Choroid plexus epithelial cell (primary cell): ENCODE measurements at places on chromosomes 3 and 15.
A peak's percentile ranks its signal among the peaks of the same experiment; 100 is the strongest.

GRCh38 chr3:194083637-194084224 is 52.2 kb upstream of the HES1 start:
- DNase-seq: peak; percentile 38

DNA sequence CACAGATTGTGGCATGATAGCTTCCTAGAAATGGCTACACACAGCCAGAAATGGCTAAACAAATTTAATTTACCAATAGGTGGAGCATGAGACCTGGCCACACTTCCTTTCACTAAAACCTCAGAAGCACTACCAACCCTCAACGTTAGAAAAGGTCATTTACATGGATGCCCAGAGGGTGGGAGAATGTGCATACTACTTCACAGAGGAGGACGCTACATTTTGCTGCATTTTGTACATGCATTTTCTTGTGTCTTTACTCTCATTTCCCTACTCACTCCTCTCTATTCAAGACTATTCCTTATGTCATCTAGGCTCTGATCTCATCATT is 40.1 kb downstream of the C2CD4B start:
- no peak for DNase-seq

- DNase-seq: no peak
Observed at GRCh38 chr15:49361370-49361769, 61.7 kb upstream of the FGF7 start.

- DNase-seq: peak; percentile 79
Observed at GRCh38 chr3:67706934-67707333, 52.5 kb upstream of the SUCLG2 start.

DNA sequence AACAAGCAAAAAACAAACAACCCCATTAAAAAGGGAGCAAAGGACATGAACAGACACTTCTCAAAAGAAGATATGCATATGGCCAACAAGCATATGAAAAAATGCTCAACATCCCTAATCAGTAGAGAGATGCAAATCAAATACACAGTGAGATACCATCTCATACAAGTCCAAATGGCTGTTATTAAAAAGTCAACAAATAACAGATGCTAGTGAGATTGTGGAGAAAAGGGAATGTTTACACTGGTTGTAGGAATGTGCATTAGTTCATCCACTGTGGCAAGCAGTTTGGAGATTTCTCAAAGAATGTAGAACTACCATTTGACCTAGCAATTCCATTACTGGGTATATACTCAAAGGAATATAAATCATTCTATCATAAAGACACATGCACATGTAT is 44.5 kb downstream of the RIOX2 start:
- peak; percentile 70 for DNase-seq

GRCh38 chr15:73993211-73993994 is 1.1 kb upstream of the PML start:
- DNase-seq: no peak

DNA sequence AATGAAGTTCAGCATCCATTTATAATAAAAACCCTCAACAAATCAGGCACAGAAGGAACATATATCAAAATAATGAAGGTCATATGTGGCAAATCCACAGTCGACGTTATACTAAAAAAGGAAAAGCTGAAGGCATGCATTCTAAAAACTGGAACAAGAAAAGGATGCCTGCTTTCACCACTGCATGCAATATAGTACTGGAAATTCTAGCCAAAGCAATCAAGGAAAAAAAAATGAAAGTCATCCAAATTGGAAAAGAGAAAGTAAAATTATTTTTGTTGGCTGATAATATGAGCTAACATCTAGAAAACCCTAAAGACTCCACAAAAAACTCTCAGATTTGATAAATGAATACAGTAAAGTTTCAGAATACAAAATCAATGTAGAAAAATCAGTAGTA is 1123.2 kb downstream of the TBL1XR1 start:
- DNase-seq: no peak

GRCh38 chr3:58463181-58463941 is 28.5 kb upstream of the KCTD6 start:
- peak; percentile 87 for DNase-seq

- no peak for DNase-seq
Observed at GRCh38 chr3:160886421-160886820, 130.4 kb downstream of the PPM1L start.

- no peak for DNase-seq
Observed at GRCh38 chr3:182276512-182276911, 516.8 kb upstream of the ATP11B start.

GRCh38 chr15:84892786-84893307 is 8.4 kb downstream of the SLC28A1 start:
- no peak for DNase-seq

- DNase-seq: peak; percentile 82
Observed at GRCh38 chr3:154060238-154061000, 60.8 kb upstream of the ARHGEF26 start.

DNA sequence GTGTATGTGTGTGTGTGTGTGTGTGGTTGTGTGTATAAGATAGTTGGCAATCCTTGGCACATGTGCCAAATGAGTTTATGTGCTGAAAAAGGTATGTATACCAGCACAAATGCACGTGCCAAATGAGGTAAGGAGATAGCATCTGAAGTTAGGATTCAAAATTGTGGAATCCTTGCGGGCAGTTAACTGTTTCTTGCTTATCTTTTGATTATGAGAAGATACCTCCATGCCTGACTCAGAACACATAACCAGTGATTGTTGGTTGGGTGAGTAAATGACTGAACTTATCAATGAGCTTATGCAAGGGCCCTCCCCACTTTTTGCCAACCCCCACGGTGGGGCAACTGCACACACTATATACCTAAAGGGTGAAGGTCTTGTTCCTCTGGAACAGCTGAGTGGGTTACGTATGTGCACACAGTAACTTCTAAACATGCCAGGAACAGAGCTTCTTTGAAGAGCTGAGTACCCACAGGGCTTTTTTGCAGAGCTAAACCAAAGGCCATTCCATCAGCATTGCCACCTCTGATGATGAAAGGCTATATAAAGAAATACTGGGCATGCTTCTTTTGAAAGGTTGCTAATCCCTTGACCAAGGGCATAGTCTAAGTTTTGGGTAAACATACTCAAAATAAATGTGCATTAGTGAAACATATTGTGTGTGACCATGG is 60.1 kb downstream of the MEIS2 start:
- no peak for DNase-seq

GRCh38 chr3:3305084-3305483 is 125.6 kb upstream of the CRBN start:
- no peak for DNase-seq

DNA sequence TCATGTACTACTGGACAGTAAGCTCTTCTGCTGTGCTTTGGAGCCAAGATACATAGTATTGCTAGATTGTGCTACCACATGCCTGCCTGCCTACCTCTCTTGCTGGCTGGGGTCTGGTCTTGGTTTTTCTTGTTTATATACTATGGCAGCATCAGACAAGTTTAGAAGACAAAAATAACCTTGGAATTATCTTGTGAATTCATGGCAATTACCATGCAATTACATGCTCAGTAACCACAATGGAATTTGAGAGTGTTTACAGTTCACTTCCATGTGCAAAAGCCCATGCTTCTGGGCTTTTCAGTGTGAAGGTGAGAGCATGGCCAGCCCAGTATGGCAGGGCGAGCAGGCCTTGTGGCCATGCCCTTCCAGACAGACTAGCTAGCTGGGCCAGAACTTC is 48.0 kb upstream of the C15orf61 start:
- DNase-seq: peak; percentile 36

DNA sequence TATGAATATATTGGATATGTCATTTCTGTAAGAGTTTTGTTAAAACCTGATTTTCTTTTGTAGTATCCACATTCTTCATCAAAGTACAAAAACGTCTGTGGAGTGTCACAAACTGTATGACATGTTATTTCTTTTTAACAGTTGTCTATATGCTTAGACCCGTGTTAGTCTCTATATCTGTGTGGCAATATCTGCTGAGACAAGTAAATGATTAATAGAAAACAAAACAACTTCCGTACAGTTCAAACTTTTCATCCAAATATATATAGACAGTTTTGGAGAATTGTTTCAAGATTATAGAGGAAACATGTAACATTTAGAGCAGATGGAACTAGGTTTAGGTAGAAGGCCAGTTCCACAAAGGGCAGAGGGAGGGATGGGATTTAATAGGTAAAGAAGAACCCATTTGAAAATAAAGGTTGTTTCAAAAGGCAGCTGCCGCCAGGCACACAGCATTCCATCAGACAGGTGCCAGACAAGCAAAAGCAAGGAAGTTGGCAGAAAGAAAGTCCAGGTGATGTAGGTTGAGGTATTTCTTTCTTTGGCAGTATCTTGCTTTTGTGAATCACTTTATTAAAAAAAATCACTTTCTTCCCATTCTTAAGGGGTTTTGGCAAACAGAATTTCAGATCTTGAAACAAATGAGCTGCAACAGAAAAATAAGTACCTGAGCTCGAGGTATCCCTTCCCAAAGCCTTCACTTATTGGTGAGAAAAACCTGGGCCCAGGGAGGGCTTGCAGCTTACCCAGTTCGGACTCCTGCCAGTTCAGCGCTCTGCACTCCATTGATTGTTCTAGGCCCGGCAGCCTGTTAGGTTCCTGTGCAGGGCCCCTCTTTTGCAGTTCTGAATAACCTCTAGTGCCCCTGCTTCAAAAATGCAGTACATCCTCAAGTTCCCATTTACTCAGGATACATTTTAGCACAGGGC is 49.0 kb downstream of the LRRN1 start:
- DNase-seq: no peak

DNA sequence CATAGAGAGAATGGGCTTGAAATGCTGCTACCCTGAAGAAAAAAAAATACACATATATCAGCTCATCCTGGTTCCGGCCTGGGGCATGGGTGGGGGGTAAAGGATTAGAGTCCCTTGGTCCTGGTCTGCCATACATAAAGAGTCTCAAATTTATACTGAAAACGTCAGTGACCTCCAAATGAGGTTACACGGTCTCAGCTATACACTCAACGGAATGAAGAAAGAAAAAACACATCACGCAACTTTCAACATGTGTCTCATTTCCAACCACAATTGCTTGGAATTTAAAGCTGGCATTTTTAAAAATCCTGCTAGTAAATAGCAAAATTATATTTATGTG is 612.8 kb downstream of the MCTP2 start:
- DNase-seq: no peak

DNA sequence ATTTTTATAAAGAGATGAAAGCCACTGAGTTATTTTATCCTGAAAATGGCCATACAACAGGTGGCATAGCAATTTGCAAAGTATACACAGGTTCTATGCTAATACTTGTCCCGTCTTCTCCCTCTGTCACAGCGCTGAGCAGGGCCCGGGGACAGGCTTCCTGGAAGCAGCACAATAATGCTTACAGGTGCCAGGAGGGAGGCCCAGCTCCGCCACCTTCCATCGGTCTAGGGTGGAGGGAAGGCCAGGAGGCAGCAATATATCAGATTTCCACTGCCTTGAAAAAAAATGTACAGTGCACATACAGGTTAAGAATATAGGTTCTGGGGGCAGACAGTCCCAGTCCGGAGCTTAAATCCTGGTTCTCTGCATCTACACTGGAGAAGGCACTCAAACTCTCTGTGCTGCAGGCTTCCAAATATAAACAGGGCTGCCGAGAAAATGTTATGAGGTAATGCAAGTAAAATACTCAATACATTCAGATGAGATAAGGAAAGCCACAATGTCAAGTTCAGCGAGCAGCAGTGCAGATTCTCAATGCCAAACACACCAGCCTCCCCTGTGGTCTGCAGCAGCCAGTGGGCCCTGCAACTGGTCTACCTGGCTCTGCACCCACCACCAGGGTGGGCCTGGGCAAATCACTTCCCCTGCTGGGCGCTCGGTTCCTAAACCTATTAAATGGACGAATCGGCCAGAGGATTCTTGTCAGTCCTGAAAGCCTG is 189.6 kb downstream of the XXYLT1 start:
- DNase-seq: peak; percentile 76

DNA sequence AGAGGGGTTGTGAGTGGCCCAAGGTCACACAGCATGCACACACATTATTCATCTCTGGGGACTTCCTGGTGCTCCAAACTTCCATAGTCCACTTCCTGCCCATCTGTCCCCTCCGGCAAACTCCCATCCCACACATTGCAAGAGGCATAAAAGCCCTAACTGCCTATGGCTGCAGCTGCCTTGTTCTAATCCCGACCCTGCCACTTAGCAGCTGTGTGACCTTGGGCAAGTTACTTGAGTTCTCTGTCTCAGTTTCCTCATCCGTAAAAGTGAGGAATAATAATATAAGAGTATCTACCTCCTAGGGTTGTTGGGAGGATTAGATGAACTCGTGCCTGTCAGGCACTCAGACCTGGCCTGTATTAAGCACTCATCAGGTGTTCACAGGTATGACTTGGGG is 84.2 kb downstream of the SMAD6 start:
- DNase-seq: no peak

DNA sequence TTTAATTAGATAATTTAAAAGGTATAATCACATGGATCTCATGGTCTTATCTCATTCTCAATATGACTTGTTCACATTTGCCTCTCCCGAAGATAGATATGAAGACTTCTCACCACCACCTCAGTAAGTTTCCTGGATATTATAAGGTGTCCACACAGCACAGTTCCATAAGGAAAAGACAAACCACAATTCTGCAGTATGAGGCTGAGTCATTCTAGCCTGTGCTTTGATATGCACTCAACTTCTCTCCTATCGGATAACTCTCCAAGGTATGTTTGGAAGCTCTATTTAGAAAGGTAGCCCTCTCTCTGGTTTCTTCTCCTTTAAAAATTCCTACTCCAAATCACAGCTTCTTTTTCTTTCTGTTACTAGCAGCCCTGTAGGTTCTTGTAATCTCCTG is 612.8 kb downstream of the ZPLD1 start:
- DNase-seq: no peak

DNA sequence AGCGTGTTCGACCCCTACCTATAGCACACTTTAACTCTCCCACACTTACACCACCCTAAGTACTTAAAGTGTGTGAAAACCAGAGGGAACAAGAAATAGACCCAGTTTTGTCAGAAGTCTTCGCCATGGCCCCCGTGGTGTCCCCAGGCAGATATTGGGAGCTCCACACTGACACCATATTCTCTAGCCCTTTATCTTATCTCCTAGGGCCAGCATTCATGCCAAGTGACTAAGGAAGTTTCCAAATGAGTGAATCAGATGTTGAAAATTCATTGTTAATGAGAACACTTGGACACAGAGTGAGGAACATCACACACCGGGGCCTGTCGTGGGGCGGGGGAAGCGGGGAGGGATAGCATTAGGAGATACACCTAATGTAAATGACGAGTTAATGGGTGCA is 31.8 kb downstream of the P3H2 start:
- peak; percentile 36 for DNase-seq

DNA sequence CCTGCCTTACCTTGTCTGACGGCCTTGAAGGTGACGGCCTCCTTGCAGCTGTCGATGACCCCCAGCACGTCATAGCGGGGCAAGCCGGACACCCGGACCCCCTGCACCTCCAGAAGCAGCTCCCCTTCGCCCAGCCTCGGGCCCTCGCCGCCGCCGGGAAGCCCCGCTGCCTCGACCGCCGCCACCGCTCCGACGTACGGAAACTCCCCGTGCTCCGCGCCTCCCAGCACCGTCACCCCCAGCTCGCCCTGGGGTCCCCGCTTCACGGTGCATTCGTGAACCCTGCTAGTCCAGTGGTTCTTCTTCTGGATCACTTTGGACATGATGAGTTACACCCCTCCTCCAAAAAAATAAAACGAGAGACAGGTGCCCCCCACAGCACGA is 740 bp downstream of the MAGI1 start:
- DNase-seq: no peak

- DNase-seq: peak; percentile 68
Observed at GRCh38 chr3:146972726-146973125, 367.6 kb upstream of the PLSCR5 start.

GRCh38 chr3:20842002-20842401 is 656.0 kb upstream of the SGO1 start:
- no peak for DNase-seq

GRCh38 chr15:63778800-63779199 is 54.9 kb downstream of the HERC1 start:
- DNase-seq: no peak
